ENCODE measurements at places on chromosomes 5 and 9. TPM values are rescaled to one million over a fixed set of nuclear protein-coding genes. Genes with fewer than 3 reads are reported as not detected.

GRCh38 chr9:122936464-122936863 lies 4.4 kb upstream of the RABGAP1 start:
- DNase-seq = no peak

- DNase-seq = no peak
These were observed 78.9 kb downstream of the GOLPH3 start for GRCh38 chr5:32095261-32095671.

DNA sequence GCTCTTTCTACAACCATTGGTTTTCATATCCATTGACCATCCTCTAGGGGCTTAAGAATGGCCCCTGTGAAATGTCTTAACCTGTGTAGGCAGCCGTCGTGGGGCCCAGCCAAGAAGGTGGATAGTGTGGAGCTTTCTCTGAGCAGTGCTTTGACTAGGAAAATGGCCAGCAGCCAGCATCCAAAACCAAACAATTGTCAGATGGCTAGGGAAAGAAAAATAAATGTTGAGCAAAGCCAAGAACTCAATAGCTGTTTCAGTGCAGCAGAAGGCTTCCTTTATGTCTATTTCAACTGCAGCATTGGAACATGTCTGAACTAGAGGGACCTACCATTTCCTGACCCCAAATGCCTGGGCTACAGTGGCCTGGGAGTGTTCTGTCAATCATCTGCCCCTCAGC lies 374.9 kb downstream of the TLE4 start:
- DNase-seq = peak; percentile 53

The NTNG2 gene
- total RNA-seq = 25.0 TPM

DNA sequence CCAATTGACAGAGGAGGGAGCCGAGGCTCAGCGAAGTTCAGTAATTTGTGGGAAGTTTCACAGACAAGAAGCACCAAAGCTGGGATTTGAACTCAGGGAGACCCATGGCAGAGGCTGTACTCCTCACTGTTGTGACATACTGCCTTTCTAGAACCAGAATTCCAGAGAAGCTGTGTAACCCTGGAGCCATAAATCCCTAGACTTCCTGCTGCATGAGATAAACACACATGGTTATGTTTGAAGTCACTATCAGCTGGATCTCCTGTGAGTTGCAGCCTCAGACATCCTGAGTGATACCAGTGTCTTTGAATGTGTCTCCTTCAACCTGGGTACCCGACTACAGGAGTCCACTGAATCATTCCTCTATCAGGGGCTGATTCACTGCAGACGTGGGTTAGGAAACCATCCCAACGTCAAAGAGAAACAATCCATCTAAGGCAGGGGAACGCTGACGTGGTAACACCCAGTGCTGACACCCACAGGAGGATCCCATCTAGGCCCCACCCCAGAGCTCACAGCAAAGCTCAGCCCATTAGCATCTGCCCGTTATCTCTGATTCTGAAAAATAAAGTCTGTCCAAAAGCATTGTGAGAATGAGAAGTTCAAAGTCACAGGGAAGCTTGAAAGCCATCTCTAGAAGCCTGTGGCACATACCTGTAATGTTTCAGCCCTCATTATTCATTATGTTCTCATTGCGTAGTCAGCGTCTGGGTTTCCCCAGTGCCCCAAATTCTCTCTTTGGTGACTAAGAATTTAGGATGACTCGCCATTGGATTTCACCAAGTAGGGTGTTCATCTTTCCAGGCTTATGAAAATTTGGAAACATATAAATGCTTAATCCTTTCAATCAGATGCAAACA lies 36.3 kb upstream of the BASP1 start:
- DNase-seq = no peak

The CNTNAP3 gene
- total RNA-seq = 18.4 TPM

Measured in cerebellum (tissue), 4 donors.